Dermis blood vessel endothelial cell (primary cell): ENCODE measurements at places on chromosomes 12 and 14. TPM values are rescaled to one million over a fixed set of nuclear protein-coding genes. Genes with fewer than 3 reads are reported as not detected.

The LBHD2 gene
- total RNA-seq: not detected in 2 replicates

The CYP27B1 gene
- 0.17 and 0.47 TPM in 2 replicates for total RNA-seq

The OR4Q2 gene
- not detected in 2 replicates for total RNA-seq

The EIF2S3B gene
- 1.0 and 1.2 TPM in 2 replicates for total RNA-seq

The PRKD1 gene
- total RNA-seq: 15.9 and 16.5 TPM in 2 replicates

The FUT8 gene
- 15.0 and 15.1 TPM in 2 replicates for total RNA-seq
